ENCODE measurements at places on chromosomes 11 and 22. TPM values are rescaled to one million over a fixed set of nuclear protein-coding genes. Genes with fewer than 3 reads are reported as not detected.

- no peaks in the 10 kb centered on the region for H3K36me3 ChIP-seq
- no peak overlapping the region for H3K4me3 ChIP-seq
- H3K27me3 ChIP-seq = no peaks in the 10 kb centered on the region
- no peaks in the 10 kb centered on the region for H3K4me1 ChIP-seq
These were observed 492.6 kb downstream of the MIAT start for GRCh38 chr22:27149921-27150543.

GRCh38 chr11:45852018-45852711 is 4.9 kb downstream of the CRY2 start:
- H3K36me3 ChIP-seq = no peaks in the 10 kb centered on the region
- H3K4me1 ChIP-seq = peaks cover under 1% of the 10 kb centered on the region
- H3K27me3 ChIP-seq = no peaks in the 10 kb centered on the region
- H3K27ac ChIP-seq = peak overlapping the region; percentile 69
- no peak for DNase-seq

DNA sequence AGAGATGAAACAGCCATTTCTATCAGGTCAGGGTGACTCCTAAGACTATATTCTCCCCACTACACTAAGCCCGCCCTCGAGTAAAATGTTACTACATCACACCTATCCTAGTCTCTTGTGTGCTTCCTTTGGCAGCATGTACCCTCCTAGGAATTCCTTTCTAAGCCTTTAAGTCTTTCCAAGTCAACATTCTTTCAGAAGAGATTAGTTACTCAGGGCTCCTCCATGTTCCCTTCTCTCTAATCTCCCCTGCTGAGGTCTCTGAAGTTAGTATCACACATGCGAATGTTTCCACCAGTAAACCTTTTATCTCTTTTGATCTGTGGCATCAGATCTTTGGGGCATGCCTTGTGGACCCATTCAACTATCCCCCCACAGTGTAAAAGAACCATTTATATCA is 873.7 kb upstream of the FAT3 start:
- H3K27ac ChIP-seq = no peak overlapping the region
- no peaks in the 10 kb centered on the region for H3K4me1 ChIP-seq
- no peaks in the 10 kb centered on the region for H3K27me3 ChIP-seq
- no peak overlapping the region for H3K4me3 ChIP-seq
- H3K36me3 ChIP-seq = no peaks in the 10 kb centered on the region
- no peak for DNase-seq

GRCh38 chr11:61963282-61964057 is 4.0 kb downstream of the FTH1 start:
- peak overlapping the region; percentile 85 for H3K27ac ChIP-seq
- no peak for DNase-seq
- H3K4me1 ChIP-seq = peaks cover 33% of the 10 kb centered on the region
- no peak overlapping the region for H3K4me3 ChIP-seq
- H3K36me3 ChIP-seq = peaks cover 28% of the 10 kb centered on the region

Gene ANO5
- 4.2 TPM for total RNA-seq

DNA sequence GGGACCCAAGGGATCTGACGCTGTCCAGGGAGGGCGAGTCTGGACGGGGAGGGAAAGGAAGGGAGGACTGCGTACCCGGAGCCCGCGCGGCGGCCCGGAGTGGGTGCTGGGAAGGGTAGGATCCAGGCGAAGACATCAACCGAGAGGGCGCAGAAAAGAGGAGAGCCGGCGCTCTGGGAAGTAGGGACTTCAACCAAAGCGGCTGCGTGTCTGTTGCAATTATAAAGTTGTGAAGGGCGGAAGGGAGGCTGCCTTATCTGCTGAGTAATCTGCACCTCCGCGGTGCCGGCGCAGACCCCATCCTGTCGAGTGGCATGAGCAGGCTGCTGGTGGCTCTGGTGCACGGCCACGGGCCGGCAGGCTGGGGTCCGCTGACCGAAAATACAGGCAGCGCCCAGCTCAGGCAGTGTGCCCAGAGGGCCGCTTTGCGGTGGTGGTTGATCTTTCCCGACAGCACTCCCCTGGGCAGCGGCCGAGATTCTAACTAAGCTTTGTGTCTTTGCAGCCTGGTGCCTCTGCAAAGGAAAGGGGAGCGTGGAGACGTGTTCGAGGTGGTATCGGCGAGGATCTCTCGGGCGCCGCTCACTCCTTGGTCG is 978 bp downstream of the C11orf87 start:
- no peak overlapping the region for H3K27ac ChIP-seq
- H3K36me3 ChIP-seq = no peaks in the 10 kb centered on the region
- peak; percentile 7 for DNase-seq
- no peak overlapping the region for H3K4me3 ChIP-seq

- H3K4me1 ChIP-seq = no peaks in the 10 kb centered on the region
- H3K4me3 ChIP-seq = no peak overlapping the region
- no peak for DNase-seq
- H3K36me3 ChIP-seq = no peaks in the 10 kb centered on the region
- H3K27ac ChIP-seq = no peak overlapping the region
These were observed 507.2 kb downstream of the TBC1D22A start for GRCh38 chr22:47269516-47270088.

Gene RRAS2
- total RNA-seq = 33.2 TPM

Gene HBE1
- total RNA-seq = not detected

Gene CHRNA10
- total RNA-seq = 1.2 TPM

DNA sequence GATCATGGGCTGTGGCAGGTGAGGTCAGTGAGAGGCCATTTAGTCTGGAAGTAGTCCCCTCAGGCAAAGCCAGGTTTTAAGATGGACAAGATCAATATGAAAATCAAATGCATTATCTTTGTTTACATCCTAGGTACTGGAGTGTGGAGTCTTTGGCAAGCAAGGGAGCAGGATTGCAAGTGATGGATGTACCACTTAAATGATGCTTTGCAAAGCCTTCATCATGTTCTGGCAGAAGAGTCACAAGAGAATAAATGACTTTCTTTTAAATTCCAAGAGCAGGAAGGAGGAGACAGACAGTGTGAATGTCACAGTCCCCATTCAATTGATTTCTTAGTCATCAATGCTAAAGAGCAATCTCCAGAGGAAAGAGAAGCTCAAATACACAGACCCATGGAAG is 908.3 kb downstream of the FAM181B start:
- H3K36me3 ChIP-seq = no peaks in the 10 kb centered on the region
- H3K27me3 ChIP-seq = no peaks in the 10 kb centered on the region

GRCh38 chr22:44192098-44192815 is 11.5 kb downstream of the PARVG start:
- H3K27me3 ChIP-seq = no peaks in the 10 kb centered on the region
- H3K4me1 ChIP-seq = no peaks in the 10 kb centered on the region
- no peak overlapping the region for H3K4me3 ChIP-seq

DNA sequence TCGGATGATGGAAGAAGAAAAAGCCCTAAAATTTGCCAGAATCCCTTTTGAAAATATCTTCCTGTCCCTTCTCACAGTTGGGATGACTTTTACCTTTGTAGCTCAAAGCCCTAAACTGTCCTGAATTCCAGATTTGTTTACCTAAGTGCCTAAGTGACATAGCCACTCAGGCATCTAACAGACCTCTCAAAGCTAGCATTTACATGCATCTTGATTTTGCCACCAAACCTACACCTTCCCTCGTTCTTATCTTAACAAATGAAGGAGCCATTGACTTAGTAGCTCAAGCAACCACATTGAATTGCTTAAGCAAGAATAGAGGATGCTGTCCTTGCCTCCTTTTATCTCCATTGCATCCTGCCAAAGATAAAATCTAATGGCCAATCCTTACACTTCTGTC is 198.4 kb upstream of the NTM start:
- no peaks in the 10 kb centered on the region for H3K36me3 ChIP-seq
- no peaks in the 10 kb centered on the region for H3K27me3 ChIP-seq
- no peaks in the 10 kb centered on the region for H3K4me1 ChIP-seq
- DNase-seq = no peak
- H3K27ac ChIP-seq = no peak overlapping the region
- no peak overlapping the region for H3K4me3 ChIP-seq

DNA sequence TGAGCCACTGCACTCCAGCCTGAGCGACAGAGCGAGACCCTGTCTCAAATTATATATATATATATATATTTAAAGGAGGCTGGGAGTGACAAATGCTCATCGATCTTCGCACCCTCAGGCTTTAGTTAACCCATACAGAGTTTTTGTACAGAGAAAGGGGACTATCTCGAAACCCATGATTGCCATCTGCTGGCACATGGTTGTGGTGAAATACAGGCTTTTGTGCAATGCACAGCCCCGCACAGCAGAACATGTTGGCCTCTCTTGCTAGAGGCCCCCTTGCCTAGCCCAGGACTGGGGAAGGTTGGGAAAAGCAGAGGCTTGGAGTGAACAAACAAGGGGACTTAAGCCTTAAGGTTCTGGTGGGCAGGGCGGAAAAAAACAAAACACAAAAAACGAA is 3.6 kb downstream of the MYBPC3 start:
- peaks cover 2% of the 10 kb centered on the region for H3K4me1 ChIP-seq
- no peak for DNase-seq
- H3K27ac ChIP-seq = no peak overlapping the region
- H3K36me3 ChIP-seq = no peaks in the 10 kb centered on the region

- peaks cover 3% of the 10 kb centered on the region for H3K36me3 ChIP-seq
- peaks cover 37% of the 10 kb centered on the region for H3K4me1 ChIP-seq
- peak overlapping the region; percentile 93 for H3K27ac ChIP-seq
- H3K4me3 ChIP-seq = peak overlapping the region; percentile 87
- no peak for DNase-seq
- no peaks in the 10 kb centered on the region for H3K27me3 ChIP-seq
These were observed 1.3 kb downstream of the GNG3 start for GRCh38 chr11:62708793-62709192.

DNA sequence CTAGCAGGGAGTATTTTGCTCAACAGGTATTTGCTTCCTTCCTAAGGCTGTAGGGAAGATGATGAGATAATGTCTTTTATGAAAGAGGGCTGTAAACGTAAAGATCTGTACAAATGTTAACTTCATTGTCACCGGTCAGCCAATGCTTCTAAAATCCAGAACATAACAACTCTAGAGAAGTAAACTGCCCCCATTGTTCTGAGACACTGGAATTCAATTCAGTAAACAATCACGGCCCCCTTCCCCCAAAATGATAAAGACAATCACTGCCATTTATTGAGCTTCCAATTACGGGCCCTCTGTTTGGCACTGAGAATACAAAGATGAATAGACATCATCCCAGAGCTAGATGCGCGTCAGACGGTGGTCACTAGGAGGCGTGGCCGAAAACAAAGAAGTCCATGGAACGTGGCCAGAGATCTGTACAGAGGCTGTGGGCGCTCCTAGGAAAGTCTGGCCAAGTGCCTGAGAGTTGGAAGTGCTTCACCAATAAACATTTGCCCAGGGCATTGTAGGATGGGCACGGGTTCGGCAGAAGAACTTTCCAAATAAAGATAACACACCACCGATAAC is 576 bp downstream of the TMEM258 start:
- no peaks in the 10 kb centered on the region for H3K27me3 ChIP-seq
- H3K27ac ChIP-seq = peak overlapping the region; percentile 99
- peaks cover 5% of the 10 kb centered on the region for H3K4me1 ChIP-seq
- peak overlapping the region; percentile 98 for H3K4me3 ChIP-seq
- H3K36me3 ChIP-seq = peaks cover 18% of the 10 kb centered on the region

DNA sequence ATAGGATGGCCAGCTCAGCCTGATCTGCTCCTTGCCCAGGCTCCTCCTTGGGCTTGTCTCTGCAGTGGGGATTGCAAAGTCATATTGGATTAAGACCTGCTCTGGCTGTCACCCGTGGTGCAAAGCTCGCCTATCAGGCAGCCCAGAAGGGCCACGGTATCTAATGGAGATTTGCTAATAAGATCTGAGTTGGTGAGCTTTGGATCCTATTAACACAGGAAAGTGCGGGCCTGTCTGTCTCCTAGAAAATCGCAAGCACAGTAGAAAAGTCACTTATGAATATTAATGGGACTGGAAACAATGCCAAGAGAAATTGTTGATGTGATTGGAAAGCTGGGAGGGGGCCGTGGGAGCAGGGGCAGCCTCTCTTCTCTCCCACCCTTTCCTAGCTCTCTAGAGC is 72.8 kb downstream of the CHST1 start:
- DNase-seq = no peak
- no peak overlapping the region for H3K4me3 ChIP-seq
- H3K27me3 ChIP-seq = no peaks in the 10 kb centered on the region
- no peaks in the 10 kb centered on the region for H3K4me1 ChIP-seq
- no peak overlapping the region for H3K27ac ChIP-seq

DNA sequence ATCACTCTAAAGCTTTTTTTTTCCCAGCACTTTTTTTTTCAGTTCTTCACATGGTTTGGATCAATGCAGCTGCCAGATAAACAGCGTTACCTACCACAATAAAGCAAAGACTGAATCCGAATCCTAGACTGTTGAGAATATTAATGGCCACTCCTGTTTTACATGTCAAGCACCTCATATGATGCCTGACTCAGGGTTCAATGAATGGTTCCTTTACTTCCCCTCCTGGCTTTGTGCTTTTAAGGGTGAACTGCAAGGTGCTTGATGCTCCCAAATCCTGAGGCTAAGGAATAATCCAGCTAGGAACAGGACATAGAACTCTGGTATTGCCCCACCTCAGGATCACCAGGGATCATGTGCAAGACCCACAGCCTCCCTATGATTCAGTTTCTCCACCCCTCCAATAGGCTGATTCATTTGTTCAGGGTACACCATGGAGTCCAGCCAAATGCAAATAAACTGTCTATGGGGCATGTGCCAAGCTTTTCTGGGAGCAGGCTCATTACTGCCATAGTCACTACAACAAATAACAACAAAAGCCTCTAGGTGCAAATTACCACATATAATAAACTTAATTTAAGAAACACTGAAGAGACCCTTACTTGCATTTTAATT is 104.3 kb downstream of the GAB2 start:
- H3K4me1 ChIP-seq = peaks cover 13% of the 10 kb centered on the region
- no peak overlapping the region for H3K4me3 ChIP-seq
- no peak overlapping the region for H3K27ac ChIP-seq
- no peak for DNase-seq
- H3K27me3 ChIP-seq = no peaks in the 10 kb centered on the region

GRCh38 chr11:76105637-76106036 is 100.7 kb downstream of the WNT11 start:
- no peak overlapping the region for H3K4me3 ChIP-seq
- no peak overlapping the region for H3K27ac ChIP-seq
- DNase-seq = no peak
- no peaks in the 10 kb centered on the region for H3K4me1 ChIP-seq
- no peaks in the 10 kb centered on the region for H3K36me3 ChIP-seq
- H3K27me3 ChIP-seq = no peaks in the 10 kb centered on the region

DNA sequence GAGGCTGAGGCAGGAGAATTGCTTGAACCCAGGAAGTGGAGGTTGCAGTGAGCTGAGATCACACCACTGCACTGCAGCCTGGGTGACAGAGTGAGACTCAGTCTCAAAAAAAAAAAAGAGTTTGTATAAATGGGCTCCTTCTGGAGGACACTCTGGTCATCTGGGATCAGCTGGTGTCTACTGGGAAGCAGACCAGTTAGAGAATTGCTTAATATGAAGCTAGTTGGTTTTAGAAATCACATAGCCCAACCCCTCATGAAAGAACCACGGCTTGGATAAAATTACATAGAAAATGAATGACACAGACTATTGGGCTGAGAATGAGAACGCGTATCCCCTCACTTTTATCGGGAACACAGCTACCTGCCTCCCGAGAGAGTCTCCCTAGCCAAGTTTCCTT is 3.2 kb upstream of the MS4A14 start:
- H3K4me1 ChIP-seq = no peaks in the 10 kb centered on the region
- H3K27ac ChIP-seq = no peak overlapping the region
- no peaks in the 10 kb centered on the region for H3K27me3 ChIP-seq
- no peak overlapping the region for H3K4me3 ChIP-seq

GRCh38 chr11:68412593-68413475 is 47.7 kb upstream of the PPP6R3 start:
- DNase-seq = no peak
- no peak overlapping the region for H3K4me3 ChIP-seq
- peaks cover 4% of the 10 kb centered on the region for H3K36me3 ChIP-seq
- no peaks in the 10 kb centered on the region for H3K4me1 ChIP-seq
- H3K27ac ChIP-seq = no peak overlapping the region
- H3K27me3 ChIP-seq = no peaks in the 10 kb centered on the region
